ENCODE measurements at places on chromosomes 12 and 14.

GRCh38 chr12:109680264-109681005 lies 33.2 kb upstream of the FAM222A start:
- no peak for DNase-seq

DNA sequence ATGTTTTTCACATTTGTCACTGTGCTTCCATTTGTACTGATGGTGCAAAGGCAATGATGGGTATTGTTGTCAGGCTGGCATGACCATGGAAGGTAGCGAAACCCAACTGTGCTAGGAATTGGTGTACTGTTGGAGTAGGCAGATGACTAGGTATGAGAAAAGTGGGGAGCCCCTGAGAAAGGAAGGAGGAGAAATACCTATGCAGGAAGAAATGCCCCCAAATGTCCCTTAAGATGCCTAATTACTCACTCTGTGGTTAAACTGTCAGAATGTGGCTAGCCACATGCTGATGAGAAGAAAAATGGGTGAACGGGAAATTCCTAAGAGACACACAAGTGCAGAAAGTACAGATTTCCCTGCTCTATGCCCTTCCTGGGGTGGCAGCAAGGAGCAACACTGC lies 339.1 kb downstream of the TMEM132D start:
- no peak for DNase-seq

GRCh38 chr14:87203346-87203745 lies 789.6 kb downstream of the GALC start:
- DNase-seq, result no peak

DNA sequence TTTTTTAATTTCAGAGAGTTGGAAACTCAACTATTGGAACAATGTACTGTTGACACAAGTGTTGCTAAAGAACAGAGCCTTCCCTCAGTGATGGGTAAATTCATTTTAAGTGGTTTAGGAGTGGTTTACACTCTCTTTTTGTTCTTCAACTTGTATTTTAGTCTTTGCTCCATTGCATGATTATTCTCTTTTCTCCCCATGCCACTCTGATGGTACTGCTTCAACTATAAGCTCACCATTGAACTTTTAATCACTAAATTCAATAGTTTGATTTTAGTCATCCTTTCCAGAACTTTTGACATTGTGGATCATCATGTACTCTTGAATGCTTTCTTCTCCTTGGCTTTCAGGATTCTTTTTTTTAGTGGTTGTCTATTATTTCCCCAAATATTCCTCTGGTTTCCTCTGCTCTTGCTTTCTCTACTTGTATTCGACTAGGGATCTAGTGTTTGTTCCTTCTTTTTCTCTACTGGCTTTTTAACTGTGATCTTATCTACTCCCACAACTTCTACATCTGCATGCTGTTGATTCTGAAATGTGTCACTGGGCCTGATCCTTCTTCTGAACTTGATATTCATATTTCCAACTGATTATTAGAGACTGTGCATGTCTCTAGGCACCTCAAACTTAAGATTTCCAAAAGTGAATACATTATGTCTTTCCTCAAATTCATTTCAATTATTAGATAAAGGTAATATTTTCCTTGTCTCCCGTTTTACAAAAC lies 15.4 kb downstream of the ACTR10 start:
- no peak for DNase-seq

GRCh38 chr14:33560718-33561431 lies 390.0 kb downstream of the EGLN3 start:
- DNase-seq, result no peak

DNA sequence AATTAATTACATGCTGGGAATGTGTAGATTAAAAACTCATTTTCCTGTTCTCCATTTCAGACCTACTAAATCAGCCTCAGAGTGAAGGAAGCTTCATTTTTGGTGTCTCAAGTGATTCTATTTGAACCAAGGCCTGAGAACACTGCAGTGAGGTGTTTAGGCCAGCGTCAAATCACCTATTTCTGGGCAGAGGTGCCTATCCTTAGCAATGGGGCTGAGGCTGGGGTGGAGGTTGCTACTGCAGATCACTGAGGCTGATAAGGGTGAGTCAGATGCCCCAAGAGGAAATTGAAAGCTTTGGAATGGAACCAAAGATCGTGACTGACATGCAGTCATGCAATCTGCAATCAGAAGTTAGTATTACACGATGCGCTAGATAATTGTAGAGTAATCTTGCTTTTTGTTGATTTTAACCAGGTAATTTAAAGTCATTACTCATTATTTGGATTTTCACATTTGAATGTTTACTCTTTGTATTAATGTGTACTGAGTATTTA lies 4.4 kb downstream of the TXNRD1 start:
- DNase-seq, result peak; percentile 83

DNA sequence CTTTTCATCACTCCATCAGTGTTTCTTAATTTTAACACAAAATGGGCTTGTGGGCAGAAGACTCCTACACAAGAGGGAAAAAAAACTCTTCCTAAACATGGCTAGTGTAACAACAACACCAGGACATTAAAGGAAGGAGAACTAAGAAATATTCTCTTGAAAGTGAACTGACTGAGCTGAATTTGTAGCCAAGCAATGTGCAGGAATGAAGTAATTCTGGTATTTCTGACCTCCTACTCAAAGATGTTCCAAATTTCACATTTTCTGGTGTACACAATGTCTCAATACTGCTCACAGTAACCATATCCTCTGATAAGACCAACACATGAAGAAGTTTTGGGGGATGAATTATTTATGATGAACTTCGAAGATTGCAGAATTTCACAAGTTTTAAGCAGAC lies 357.3 kb downstream of the DUSP6 start:
- DNase-seq, result no peak

DNA sequence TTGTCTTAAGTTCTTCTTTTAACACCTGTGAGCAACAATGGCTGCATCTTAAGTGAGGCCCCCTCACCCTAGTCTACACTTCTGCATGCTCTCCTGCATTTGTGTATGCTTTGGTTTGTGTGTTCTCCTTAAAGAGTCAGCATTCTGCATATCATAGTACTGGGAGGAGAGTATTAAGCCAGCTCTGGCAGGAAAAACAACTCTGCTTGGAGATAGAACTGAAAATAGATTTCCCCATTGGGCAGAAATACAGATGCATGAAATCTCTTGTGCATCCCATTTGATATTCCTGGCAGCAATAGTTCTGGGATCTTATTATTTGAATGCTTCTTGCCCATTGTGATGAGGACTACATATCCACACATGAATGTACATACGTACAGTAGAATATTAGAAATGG lies 70.6 kb upstream of the PRICKLE1 start:
- no peak for DNase-seq

GRCh38 chr14:91315844-91316267 lies 71.4 kb upstream of the GPR68 start:
- no peak for DNase-seq

DNA sequence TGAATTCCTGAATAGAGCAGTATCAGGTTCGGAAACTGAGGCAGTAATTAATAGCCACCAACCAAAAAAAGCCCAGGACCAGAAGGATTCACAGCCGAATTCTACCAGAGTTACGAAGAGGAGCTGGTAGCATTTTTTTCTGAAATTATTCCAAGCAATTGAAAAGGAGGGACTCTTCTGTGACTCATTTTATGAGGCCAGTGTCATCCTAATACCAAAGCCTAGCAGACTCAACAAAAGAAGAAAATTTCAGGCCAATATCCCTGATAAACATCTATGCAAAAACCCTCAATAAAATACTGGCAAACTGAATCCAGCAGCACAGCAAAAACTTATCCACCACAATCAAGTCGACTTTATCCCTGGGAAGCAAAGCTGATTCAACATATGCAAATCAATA lies 202.3 kb upstream of the SLC16A7 start:
- DNase-seq, result no peak

GRCh38 chr12:49972641-49973360 lies at the start of gene AQP6:
Gene AQP6, plus strand, starts transcription at chr12:49972947. Its CDS starts 227 bp downstream, at chr12:49973174.
- no peak for DNase-seq

DNA sequence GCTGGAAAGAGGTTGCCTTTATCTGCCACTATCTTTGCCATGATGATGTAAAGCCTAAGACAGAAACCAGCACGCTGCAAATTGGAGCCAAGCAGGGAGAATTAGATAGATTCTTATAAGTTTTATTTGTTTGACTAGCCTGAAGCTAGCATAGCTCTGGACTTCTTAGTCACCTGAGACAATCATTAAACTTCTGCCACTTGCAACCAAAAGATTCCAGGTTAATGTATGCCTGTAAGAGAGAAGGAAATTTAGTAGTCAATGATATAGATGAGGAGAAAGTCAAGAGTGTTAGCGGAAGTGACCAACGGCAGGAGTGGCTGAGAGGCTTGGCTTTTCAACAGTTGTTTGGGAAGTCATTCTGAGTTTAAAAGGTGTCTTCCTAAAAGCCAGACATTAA lies 1106.6 kb downstream of the VRK1 start:
- no peak for DNase-seq

DNA sequence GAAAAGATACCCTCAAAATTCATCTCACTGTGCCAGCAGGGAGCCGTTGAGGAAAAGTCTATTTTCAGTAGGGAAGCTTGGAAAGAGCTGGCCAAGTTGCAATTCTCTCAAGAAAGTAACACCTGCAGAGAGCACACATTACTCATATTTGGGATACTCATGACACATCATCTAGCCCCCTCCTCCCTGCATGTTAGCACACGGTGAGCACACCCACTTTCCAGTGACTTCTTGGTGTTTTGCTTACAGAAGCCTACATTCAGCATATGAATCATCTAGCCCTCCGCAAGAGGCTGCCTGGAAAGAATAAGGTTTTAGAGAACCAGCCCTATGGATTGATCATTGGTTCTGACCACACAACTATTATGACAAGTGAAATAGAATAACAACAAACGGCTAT lies 124.5 kb downstream of the PTPRO start:
- peak; percentile 56 for DNase-seq

DNA sequence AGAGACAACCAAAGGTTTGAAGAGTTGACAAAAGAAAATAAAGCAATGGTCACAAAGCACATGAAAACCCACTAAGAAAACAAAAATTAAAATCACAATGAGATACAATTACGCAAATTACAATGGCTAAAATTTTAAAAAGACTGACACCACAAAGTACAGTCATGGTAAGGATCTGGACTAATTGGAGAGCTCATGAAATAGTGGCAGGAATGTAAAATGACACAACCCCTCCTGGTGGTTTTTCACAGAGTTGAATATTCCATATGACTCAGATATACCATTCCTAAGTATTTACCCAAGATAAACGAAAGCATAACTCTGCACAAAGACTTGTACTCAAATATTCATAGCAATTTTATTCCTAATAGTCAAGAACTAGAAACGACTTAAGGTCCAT lies 65.9 kb downstream of the NOVA1 start:
- no peak for DNase-seq

DNA sequence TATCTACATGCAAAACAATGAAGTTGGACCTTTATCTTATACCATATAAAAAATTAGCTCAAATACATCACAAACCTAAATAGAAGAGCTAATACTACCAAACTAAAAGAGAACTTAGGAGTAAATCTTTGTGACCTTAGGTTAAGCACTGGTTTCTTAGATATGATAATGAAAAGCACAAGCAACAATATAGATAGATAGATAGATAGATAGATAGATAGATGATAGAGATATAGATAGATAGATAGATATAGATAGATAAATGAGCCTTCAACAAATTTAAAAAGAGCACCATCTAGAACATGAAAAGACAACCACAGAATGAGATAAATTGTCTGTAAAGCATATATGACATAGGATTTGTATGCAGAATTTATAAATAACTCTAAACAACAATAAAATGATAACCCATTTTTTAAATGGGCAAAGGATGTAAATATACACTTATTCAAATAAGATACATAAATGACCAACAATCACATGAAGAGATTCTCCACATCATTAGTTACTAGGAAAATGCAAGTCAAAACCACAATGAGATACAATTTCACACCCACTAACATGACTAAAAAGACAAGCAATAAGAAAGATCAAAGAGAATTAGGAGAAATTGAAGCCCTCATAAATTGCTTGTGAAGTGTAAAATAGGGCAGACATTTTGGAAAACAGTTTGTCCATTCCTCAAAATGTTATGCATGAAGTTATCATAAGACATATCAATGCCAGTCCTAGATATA lies 293.7 kb downstream of the BTG1 start:
- no peak for DNase-seq

DNA sequence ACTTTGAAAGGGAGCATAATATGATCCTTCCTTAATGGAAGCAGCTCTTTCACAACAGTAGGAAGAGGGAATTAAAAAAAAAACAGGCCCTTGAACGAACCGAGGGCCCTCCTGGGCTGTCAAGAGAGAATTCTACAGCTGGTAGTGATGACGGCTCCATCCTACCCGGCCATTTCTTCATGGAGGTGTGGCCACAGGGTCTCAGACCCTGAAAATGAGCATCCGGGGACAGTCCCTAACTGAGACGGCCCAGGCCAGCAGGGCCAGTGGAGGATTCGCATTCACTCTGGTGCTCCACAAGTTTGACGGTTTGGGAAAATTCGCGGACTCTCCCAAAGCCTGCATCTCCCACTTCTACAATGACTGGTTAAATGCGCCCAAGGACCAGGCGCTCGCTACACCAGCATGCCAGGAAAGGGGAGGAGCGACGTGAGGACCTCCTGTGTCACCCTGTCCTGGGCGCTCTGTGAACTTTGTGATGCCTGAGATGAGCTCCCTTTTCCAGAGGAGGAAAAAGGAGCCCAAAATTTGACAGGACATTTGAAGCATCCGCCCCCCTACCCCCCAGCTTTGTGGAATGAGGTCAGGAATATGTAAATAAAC lies 66.8 kb downstream of the BCL11B start:
- DNase-seq, result no peak

- DNase-seq, result no peak
Observed at GRCh38 chr12:103334466-103334865, 161.3 kb downstream of the C12orf42 start.

GRCh38 chr12:65699251-65699650 lies 125.0 kb upstream of the HMGA2 start:
- peak; percentile 31 for DNase-seq

DNA sequence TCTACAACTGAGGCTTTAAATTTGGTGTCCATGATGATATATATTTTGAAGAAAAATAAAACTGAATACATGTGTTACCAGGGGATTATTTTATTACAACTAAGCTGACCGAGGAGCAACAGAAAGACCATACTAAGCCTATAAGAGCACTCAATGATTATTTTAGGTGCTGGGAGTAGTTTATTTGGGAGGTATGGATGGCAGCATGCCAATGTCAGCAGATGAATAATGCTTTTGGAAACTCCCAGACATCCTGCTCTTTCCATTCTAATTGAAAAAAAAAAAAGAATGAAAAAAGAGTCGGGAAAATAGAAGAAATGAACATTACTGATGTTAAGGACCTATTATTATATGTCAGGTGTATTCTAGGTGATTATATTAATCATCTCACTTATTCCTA lies 441.2 kb downstream of the BTG1 start:
- peak; percentile 51 for DNase-seq

DNA sequence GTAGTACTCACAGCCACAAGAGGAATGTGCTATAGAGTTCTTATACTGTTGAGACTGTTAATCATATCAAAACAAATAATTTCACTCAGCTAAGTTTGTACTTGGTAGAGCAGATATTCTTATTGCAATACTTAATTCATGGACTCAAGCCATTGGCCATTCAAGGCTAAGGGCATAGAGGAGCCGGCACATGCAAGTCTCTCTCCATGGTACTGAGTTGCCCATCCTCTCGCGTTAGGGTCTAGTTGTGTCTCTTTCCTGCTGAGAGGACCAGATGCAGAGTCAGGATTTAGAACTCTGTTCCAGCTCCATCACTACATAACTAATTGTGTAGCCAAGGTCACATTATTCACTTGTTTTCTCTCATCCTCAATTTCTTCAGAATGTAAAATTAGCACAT lies 14.4 kb upstream of the TUNAR start:
- DNase-seq, result no peak
